LHCN-M2 (cell line): ENCODE measurements at places on chromosomes 1 and 21. TPM values are rescaled to one million over a fixed set of nuclear protein-coding genes. Genes with fewer than 3 reads are reported as not detected.

The FYB2 gene
- total RNA-seq: not detected in 2 replicates

The LYPD8 gene
- not detected in 2 replicates for total RNA-seq

The NUP210L gene
- not detected in 2 replicates for total RNA-seq

The MIGA1 gene
- total RNA-seq: 11.9 and 14.7 TPM in 2 replicates

The TMEM125 gene
- not detected in 2 replicates for total RNA-seq

The LCE1E gene
- total RNA-seq: not detected in 2 replicates

The ARV1 gene
- total RNA-seq: 20.1 and 21.6 TPM in 2 replicates

The PLA2G2D gene
- total RNA-seq: not detected in 2 replicates

The GBP6 gene
- total RNA-seq: not detected in 2 replicates

The LRRC53 gene
- total RNA-seq: 0.06 TPM in 1 of 2 replicates, not detected in the other

The HOOK1 gene
- 0.11 and 0.19 TPM in 2 replicates for total RNA-seq

The SLFNL1 gene
- 0.17 TPM in 1 of 2 replicates, not detected in the other for total RNA-seq

The S100A1 gene
- total RNA-seq: 0.86 TPM in 1 of 2 replicates, not detected in the other

DNA sequence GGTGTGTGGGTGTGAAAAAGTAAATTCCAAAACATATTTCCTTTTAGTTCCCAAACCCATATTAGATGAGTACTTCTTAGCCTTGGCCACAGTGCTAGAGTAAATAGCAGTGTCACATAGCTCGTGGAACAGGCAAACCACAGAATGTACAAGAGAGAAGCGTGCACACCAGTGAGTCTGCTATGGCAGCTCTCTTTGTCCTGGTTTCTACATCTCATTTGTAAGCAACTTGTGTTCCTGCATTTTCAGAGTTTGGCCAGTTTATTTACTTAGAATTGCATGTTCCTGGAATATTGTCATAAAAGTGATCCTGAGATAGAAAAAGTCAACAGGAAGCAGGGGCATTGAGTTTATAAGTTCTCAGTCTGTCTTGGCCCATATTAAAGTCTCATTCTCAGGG lies 142.1 kb downstream of the DHRS3 start:
- peak; percentile 59 for DNase-seq

- DNase-seq: peak; percentile 91
These were observed 29.5 kb downstream of the RGS1 start for GRCh38 chr1:192604979-192605620.

DNA sequence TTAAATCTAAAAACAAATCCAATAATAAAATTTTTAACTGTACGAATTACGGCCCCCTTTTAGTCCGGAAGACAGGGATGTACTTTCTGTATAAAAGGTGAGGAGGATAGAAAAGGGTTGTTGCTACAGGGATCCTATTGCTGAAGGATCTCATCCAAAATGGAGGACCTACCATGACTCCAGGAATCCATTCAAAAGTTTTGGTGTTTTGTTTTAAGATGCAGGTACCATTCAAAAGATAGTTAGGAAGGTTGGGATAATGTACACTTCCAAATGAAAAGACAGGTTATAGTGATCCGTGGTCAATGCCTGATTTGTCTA lies 1.3 kb upstream of the ENAH start:
- DNase-seq: peak; percentile 14

- no peak for DNase-seq
These were observed 20.0 kb downstream of the ADAMTS5 start for GRCh38 chr21:26946744-26947446.

- no peak for DNase-seq
These were observed 36.5 kb downstream of the IVNS1ABP start for GRCh38 chr1:185280589-185280988.

GRCh38 chr1:117613969-117614729 lies 8.3 kb downstream of the TENT5C start:
- no peak for DNase-seq

DNA sequence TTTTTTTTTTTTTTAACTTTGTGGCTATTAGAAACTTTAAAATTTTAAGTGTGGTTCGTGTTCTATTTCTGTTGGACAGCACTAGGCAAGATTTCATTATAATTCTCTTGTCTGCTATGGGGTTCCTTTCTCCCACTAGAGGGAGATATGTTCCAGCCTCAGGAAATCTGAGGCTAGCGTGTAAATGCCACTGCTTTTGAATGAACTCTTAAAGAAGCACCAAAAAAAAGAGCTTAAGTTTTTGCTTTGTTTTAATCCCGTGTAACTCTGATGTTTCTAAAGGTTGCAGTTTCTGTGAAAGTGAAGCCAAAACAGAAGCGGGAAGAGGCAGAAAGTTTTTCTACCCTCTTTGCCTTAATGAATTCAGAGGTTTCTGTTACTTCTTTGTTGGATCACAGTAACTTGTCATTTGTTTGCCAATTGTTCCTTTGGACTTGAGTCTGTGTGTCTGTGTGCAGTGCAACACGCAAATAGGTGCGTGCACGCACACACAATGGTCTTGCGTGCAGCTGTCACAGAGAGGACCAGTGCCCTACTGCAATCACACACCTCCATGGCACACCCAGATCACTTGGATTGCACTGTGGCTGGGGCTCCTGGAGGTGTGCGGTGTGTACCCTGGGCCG lies 32.3 kb downstream of the HHAT start:
- DNase-seq: peak; percentile 71

- DNase-seq: no peak
These were observed 15.6 kb upstream of the DDAH1 start for GRCh38 chr1:85480566-85480965.

DNA sequence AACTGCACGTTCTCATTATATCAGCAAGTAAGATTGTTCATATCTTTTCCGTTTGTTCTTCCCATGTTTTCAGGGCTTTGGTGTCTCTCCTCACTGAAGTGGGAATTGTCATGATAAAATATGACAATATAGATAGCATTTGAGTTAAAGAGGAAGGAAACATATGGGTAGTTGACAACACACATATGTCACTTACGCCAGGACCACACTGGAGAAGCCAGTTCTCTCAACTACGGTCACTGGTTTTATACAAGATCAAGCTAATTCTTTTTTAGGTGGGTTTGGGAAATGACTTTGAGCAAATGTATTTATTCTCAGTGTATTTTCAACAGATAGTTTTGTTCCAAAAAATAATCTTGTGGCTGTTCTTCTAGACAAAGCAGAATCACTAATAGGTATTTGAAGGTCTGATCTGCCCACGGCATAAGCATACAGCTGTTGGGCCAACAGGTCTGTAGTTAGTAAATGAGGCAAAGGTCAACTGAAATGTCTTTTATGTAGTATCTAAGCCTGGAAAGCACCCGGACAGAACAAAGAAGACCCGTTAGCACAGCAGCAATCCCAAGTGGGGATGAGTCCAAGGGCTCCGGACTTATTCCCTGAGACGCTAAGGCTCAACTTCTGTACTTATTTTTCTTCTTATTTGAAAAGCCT lies 433.6 kb upstream of the ZP4 start:
- DNase-seq: peak; percentile 17

DNA sequence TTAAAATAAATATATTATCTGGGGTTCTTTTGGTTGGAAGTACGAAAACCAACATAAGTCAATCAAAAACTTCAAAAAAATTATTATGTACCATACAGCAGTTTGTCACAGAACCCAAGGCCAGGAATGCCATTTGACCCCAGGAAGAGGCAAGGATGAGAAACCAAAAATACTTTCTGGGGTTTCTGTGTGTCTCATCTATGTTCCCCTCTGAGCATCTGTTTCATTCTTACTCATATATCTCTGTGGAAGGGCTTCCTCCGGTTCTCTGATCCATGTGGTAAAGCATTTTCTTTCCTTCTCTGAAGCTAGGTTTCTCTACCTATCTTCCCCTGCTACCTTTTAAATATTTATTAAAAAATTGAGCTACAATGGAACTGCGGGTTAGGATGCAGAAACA lies 9.8 kb upstream of the FCRL1 start:
- DNase-seq: no peak

DNA sequence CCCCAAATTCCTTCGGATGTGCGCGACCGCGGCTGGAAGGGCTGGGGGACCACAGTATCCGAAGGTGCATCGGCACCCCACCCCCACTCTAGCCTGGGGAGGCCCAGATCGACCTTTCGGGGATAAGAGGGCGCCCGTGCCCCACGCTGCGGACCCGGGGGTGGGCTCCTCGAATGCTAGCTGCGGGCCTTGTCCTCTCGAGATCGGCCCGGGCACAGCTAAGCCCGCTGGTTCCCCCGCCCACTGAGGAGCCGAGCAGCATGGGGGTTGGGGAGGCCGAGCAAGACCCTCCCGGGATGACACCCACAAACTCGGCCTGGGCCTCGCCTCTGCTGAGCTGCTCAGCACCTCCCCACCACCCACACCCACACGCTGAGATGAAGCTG lies 653 bp upstream of the IFFO2 start:
- DNase-seq: no peak

DNA sequence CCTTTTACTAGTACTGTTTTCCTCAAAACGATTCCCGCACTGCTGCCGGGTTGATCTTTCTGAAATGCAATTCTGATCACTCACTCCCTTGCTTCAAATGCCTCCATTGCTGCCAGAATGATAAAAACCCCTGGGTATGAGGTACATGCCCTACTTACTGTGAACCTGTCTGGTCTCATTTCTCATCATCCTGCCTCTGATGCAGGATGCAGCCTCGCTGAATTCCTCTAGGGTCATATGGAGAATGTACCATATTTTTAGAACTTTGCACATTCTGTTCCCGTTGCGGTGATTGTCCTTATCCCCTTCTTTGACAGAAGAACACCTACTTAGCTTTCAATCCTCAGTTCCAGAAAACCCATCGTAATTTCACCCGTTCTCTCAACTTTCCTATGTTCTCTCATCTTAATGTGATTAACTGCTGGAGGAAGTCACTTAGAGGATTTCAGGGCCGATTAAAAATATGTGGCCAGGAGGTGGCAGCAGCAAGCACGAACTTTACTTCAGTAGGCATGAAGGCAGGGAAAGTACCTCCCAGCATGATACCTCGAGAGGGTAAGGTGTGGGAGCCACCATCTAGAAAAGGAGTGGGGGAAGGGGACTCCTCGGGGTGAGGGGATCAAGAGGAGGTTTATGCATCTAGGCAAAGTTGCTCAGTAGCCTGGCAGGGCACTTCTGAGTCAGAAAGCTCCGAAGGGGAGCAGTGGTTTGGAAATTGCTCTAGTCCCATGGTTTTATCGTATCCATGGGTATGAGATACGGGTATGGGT lies 361.5 kb upstream of the ZP4 start:
- DNase-seq: peak; percentile 47

GRCh38 chr1:11413986-11414391 lies 65.0 kb upstream of the DISP3 start:
- DNase-seq: no peak

- DNase-seq: no peak
These were observed 36.9 kb upstream of the OR2B11 start for GRCh38 chr1:247494767-247495166.

- DNase-seq: no peak
These were observed 2.5 kb upstream of the DHRS3 start for GRCh38 chr1:12620488-12620865.

DNA sequence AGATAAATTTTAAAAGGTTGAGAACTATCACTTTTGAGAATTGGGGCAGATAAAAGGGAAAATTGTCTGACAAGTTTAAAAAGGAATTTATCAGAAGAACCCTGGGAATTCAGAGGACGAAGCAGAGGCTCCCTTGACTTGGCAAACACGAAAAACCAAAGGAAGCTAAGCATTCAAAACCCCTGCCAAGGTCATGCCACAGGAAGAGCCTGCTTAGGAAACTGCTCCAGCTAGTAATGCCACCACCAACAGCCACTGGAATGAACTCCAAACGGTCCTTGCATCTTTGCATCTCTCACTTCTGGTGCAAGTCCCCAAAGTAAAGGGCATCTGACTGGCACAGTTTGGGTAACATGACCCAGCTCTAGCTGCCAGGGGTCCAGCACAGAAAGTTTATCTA lies 7.2 kb downstream of the GPBP1L1 start:
- peak; percentile 36 for DNase-seq

- no peak for DNase-seq
These were observed 35.6 kb downstream of the NGF start for GRCh38 chr1:115302390-115302961.

GRCh38 chr1:69527273-69527672 lies 40.4 kb upstream of the LRRC7 start:
- no peak for DNase-seq

DNA sequence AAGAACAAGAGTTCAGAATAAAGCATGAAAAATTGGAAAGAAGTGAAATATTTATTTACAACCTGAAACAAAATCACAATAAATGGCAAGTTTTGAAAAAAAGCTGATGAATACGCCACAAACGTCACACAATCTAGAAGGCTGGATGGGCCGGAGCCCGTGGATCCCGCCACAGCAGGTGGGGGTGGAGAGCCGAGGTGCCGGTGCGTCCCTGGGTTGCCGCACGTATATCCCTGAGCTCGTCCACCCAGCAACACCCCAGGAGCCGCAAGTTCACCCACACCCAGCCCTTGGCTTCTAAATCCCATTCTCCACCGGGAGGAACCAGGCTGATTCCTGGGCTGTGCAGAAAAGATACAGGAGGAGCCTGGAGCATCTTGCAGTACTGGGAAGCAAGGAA lies 25.6 kb upstream of the TTLL10 start:
- no peak for DNase-seq

- no peak for DNase-seq
These were observed at the start of the genes PLA2G2C and UBXN10 for GRCh38 chr1:20185834-20186782. Gene PLA2G2C (minus strand): TSS chr1:20186518. CDS start chr1:20177363, 9,155 bp downstream. Gene UBXN10 (plus strand): TSS chr1:20186096. CDS start chr1:20190562, 4,466 bp downstream.

DNA sequence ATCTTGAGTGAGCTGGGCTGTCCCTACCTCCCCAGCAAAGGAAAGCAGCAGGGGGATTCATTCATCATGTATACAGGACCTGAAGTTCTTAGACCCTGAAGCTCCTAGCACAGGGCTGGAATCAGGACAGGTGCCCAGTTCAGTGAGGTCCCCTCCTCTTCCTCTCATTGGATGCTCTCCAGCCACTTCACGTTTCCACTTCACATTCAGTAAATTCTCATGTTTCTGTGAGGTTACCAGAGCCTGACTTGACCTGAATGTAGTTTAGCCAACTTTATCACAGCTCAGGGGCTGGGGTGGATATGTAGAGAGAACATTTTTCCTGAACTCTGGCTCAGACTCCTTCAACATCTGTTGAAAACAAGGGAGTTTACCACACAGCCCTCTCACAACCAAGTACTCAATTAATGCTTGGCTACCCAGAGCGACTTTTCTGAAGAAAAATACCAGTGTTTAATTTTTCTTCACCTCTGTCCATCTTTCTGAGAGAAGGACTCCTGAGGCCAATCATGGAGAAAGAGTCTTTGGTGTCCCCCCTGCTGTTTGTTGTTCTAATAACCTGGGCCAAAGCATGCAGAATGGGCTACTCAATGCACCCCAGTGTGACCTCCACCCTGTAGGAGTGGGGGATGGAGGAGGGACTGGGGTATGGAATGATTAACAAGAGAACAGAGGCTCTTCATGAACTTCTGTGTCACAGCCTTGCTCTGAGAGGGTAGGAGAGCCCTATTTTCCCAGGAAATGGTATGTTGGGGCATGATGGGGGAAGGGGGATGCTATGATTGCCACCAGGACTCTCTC lies 108.3 kb upstream of the FGGY start:
- DNase-seq: no peak

DNA sequence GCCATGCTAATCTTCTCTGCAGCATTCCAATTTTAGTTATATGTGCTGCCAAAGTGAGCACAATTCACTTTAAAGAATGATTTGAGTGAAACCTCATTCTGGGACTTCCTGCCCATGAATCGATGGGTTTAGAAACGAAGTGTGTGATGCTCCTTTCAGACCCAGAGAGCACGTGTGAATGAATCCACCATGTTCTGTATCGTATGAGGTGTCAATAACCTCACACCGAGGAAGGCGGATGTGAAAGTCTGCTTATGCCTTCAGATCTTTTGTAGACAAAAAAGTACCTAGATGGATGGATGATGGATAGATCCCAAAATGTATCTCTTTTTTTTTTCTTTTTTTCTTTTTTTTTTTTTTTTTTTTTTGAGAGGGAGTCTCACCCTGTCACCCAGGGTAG lies 13.8 kb downstream of the UBASH3A start:
- DNase-seq: no peak
